Activated gamma-delta T cell treated with anti-CD3 and anti-CD28 coated beads, Interleukin-2, amount 50 U/mL, for 16 hours (primary cell): ENCODE measurements at places on chromosomes 1 and 21.

DNA sequence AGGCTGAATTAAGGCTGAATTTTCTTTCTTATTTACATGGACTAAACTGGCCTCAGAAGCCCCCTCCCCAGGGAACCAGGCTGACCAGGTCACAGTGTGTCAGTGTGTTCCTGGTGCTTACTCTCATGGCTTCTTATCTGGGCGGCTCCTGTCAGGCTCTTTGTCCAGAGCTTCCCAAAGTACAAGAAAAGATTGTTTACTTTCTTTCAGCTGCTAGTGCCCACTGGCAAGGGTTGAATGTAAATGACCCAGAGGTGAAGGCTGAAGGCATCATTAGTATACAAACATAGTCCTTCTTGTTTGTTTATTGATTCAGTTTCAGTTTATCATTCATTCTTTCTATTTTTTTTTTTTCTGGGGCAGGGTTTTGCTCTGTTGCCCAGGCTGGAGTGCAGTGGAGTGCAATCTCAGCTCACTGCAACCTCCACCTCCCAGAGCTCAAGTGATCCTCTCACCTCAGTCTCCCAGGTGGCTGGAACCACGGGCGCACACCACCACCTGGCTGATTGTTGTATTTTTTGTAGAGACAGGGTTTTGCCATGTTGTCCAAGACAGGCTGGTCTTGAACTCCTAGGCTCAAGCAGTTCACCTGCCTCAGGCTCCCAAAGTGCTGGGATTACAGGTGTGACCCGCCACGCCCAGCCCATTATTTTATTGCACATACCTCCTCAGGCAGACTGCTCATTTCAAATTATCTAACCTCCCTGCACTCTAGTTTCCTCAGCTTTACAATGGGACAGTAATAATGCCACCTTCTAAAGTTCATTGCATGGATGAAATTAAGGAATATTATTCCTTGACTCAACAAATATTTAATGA is 9.8 kb upstream of the KDM4A start:
- DNase-seq: no peak

DNA sequence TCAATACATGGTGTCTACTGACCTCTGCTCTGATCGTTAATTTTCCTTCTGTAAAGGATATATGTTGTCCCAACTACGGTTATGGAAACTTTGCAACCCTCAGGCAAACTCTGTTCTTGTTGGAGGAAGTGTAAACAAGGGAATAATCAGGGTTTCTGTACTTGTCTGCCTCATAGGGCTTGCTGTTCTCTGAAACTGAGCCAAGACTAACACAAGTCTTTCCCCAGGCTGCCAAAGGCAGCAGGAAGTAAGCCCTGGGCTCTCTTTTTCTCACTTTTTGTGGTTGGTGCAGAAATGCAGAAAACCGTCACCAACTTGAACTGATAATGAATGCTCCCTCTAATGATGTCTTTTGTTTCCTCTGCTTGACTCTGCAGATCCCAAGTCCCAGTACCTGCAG is 7.6 kb downstream of the CYP4X1 start:
- no peak for DNase-seq

- no peak for DNase-seq
These were observed 19.1 kb downstream of the ASTN1 start for GRCh38 chr1:177145106-177146070.

- DNase-seq: no peak
These were observed 605.5 kb downstream of the LTN1 start for GRCh38 chr21:28387220-28387619.

- DNase-seq: no peak
These were observed 22.3 kb upstream of the CD53 start for GRCh38 chr1:110850627-110851026.

DNA sequence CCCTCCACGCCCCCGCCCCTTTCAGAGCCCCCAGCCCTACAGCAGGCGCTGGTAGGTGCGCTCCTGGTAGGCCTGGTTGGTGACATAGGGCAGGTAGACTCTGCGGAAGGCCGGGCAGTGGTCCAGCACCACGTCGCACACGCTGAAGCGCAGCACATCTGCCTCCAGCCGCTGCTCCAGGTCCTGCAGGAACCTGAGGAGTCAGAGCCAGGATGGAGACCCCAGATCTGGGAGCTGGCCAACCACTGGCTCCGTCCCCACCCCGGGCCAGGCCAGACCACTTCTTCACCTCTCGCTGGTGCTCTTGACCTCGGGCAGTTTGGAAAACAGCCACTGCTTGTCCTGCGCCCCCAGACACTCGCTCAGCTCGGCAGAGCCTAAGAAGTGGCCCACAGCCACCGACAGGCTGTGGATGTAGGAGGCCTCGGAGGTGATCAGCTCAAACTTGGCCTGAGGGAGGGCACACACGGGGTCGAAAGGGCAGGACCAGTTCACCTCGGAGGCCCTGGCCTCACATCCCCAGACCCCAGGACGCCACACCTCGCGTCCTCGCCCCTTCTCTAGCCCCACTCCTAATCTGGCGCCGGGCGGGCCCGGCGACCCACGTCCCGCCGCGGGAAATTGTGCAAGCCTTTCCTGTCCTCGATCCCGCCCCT is 6.4 kb downstream of the ARHGEF19 start:
- no peak for DNase-seq

- DNase-seq: peak; percentile 75
These were observed 74.1 kb downstream of the CD46 start for GRCh38 chr1:207825719-207826556.

DNA sequence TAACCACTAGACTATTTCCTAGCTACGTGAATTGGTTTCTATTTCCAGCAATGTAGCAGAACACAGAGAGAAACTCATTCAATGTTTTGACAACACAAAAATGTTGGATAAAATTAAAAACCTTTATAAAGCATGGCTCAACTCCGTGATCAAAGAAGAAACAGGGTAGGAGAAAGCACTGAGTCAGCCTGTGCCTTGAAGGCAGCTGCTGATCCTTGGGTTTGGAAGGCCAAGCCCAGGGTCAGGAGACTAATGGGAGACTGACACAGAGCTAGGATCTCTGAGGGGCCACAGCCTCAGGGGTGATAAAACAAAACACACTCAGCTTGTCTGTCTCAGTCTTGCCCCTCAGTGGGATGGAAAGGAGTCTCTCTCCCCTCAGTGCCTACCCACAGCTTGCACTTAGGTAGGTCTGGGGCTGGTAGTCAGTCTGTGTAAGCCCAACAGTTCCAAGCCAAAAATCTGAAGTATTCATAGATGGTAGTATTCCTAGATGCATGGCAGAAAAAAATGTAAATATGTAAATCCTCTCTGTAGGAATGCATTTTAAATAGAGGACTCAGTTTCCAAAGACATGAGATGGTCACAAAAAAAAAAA is 53.3 kb downstream of the B3GALNT2 start:
- DNase-seq: no peak

- DNase-seq: no peak
These were observed 33.0 kb downstream of the KANK4 start for GRCh38 chr1:62285984-62286785.

DNA sequence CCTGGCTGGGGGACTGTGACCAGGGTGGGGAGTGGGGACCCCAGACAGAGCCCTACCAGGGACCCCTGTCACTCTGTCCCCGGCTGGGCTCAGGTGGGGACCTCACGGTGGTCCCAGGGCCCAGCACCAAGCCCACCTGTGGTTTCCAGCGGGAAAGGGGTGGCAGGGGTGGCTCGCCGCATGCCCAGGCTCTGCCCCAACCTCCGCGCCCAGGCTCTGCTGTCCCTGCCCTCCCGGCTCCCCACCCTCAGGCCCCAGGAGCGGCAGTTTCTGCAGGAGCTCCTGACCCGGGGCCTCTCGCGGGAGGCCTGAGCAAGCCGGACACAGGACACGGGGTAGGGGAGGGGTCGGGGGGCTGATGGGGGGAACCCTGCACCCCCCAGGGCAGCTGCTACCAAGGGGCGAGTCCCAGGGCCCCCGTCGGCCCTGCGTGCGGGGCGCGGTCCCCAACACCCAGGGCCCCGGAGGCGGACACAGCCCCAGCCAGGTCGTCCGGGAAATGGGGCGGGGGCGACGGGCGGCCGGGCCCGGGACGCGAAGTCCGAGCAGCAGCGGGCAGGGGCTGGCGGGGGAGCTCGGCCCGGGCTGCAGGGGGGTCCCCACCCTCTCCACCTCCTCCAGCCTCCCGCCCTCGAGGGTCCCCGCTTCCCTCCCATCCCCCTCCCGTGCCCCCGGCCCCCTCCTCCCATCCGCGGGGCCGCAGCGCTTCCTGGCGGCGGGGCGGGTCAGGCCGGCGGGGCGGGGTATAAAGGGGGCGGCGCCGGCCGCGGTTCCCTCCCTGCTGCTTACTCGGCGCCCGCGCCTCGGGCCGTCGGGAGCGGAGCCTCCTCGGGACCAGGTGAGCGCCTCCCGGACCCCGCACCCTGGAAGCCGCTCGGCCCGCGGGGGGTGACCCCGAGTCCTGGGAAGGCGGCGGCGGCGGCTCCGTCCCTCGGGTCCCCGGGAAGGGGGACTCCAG is at the start of gene COL6A2:
Gene COL6A2, plus strand, starts transcription at position 777 of the 958 bp plus-strand sequence.
- peak; percentile 29 for DNase-seq

GRCh38 chr1:223343692-223344091 is 20.3 kb downstream of the SUSD4 start:
- DNase-seq: no peak
